Midbrain (tissue), 1 donor: ENCODE measurements at places on chromosomes 3 and 15.

- DNase-seq, result no peak
Observed at GRCh38 chr3:55164876-55165275, 237.0 kb upstream of the LRTM1 start.

DNA sequence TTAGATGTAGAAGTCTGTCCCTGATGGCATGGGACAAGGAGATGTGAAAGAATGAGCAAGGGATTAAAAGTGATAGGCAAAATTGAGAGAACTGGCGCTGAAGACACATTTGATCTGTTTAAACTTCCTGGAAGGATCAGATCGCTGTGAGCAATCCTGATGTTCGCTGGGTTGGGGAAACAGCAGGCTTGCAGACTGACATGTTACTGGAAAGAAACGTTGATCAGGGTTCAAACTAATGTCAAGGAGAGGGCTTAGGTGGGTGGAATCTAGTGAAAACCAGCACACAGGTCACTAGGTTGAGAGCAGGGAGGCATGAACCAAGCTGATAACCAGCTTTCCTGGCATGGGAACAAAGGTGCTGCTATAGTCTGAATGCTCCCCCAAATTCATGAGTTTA, 34.5 kb upstream of the SPTSSB start:
- DNase-seq, result no peak

GRCh38 chr3:173591401-173591800, 193.9 kb downstream of the NLGN1 start:
- DNase-seq, result no peak

DNA sequence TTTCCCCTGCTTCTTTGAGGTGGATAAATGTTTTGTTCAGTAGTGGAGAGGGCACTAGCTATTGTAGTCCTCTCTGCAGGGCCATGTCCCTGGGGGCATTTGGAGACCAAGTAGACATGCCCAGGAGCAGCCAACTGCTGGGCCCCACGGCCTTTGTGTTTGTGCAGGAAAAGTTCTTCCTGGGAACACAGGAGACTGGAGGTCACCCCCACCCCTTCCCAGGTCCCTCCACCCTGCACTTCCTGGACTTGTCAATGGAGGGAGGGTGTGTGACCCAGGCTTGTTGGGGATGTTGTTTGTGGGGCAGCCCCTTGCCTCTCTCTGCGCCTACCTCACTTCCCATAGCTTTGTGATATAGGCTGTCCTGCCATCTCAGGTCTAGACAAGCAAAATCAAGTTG, 317.0 kb upstream of the LRRFIP2 start:
- no peak for DNase-seq

- DNase-seq, result no peak
Observed at GRCh38 chr3:64878362-64878761, 190.6 kb upstream of the ADAMTS9 start.

DNA sequence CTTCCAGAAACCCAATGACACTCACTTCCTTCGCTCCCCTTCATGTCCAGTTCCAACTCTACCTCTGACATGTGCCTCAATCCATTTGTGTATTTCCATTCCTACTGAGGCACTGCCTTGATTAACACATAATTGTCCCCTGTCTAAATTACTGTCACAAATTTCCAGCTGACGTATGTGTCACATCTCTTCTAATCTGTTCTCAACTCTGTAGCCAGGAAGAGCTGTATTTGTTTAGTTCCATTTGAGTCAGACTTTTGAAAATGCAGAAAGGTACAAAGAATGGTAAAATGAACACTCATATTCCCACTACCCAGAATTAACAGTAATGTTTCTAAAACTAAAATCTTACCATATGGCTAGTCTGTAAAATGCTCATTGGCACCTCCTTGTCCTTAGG, 299.0 kb upstream of the GADL1 start:
- DNase-seq, result no peak

- DNase-seq, result no peak
Observed at GRCh38 chr3:114879059-114880031, 267.7 kb downstream of the ZBTB20 start.

DNA sequence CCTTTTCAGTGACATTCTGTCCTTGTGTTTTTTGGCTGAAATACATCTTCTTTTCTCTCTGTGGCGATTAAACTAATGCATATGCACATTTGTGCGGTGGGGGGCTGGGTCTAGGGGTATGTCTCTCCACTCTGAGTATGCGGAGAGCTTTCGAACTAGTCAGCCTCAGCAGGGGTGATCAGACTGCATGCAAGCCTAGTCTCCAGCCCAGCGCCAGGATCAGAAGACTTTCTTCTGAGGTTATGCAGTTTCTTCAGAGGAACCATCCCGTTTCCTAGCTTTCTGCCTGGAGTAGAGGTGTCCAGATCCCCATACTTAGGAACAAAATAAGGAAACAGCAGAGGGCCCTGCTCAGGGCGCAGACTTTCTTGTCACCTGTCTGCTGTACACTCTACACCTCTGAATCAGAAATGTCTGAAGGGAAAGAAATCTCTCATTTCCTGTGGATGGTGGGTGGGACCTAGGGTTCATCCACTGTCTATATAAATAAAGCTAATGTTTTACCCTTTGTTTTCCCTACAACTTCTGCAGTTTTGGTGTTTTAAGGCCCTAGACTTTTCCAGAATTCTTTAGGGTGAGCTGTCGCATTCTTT, 230.4 kb downstream of the ABHD5 start:
- DNase-seq, result no peak

DNA sequence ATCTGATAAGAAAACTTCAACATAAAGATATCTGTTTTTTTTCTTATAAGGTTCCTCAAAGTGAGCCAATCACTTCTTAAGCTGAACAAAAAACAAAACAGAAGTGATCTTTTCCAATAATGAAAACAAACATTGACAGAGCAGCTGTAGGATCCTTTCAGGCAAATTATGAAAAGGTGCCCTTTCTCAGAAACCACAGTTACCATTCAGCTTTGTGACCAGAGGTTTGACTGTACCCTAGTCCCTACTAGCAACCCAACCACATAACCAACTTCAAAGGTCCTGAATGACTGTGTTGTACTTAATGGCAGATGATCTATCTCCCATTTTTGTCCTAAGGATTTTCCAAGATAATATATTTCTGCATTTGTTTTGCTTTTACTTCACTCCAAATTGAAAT, 39.4 kb upstream of the CCR2 start:
- no peak for DNase-seq

DNA sequence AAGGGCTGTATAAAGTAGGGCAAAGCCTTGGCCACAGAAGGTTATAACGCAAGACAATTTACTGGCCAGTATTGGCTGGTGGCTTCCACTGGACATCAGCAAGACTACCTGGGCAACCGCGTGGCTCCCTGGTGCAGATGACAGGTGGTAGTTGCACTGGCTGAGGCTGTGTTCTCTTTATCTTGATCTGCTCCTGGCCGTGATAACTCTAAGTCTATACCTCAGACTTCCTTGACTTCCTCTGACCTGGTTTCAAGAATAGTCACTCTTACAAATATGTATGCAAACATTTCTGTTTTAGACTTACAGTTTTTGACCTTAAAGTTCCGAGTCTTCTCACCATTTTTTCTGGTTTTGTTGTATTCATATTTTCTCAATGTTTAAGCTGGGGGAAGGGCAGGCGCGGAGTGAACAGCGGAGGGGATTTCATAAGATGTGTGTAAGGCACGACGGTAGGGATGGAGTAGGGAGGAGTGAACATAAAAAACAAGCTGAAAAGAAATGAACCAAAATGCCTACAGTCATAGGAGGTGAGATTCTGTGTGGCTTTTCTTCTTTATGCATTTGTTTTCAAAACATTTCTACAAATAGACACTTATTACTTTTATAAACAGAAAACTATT, 15.2 kb upstream of the TMEM212 start:
- no peak for DNase-seq

DNA sequence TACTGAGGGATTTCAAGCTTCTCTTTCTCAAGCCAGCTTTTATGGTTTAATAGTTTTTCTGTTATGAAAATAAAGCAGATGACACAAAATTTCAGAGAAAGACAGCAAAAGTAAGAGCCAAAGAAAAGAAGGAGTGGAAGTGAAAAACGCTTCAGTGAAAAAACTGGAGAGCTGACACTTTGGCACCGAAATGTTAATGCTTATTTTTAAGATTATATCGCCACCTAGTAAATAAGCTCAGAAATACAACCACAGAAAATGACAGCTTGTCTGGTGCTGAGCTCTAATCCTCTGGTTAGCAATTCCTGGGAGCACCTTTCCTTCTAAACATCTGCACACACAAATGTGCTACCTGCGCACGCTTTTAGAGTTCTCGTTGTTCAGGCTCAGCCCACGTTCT, 101.6 kb downstream of the ZPLD1 start:
- peak; percentile 63 for DNase-seq

DNA sequence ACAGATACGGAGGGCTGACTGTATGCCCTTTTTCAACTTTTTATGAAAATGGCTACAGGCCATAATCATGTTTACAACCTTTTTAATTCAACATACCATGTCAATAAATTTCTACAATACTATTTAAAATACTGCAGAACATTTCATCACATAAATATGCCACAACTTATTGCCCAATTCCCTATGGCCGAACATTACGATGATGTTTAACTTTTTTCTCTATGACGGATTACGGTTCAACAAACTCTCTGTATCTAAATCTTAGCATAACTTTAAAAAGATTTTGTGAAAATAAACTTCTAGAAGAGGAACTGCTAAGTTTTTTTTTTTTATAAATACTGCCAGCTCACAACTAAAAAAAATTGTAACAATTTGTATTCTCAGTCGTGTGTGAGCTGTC, 220.4 kb downstream of the OSBPL10 start:
- DNase-seq, result no peak

- no peak for DNase-seq
Observed at GRCh38 chr15:22952796-22953579, 27.2 kb downstream of the CYFIP1 start.

- DNase-seq, result no peak
Observed at GRCh38 chr3:82262193-82262592, 500.7 kb upstream of the GBE1 start.

- no peak for DNase-seq
Observed at GRCh38 chr3:42468111-42468510, 34.3 kb upstream of the VIPR1 start.

- DNase-seq, result no peak
Observed at GRCh38 chr15:72421484-72421883, 23.4 kb downstream of the TMEM202 start.

DNA sequence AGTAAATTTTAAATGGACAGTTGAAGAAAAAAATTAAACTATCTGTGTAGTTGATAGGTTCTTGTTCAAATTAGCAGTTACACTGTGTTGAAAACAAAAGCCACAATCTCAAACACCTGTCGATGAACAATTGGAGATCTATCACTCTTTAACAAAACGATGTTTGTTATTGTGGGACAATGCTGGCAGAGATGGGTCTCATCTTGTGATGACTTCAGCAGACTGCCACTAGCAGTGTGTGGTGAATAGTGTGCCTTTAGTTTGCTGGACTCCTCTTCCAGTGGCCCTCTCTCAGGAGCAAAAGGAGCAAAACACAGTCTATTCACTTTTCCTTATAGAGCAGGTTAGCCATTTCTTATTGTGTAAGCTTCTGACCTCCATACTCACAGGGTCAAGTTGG, 14.7 kb upstream of the TRIM59 start:
- peak; percentile 86 for DNase-seq

- DNase-seq, result no peak
Observed at GRCh38 chr3:25505581-25505980, 77.5 kb downstream of the RARB start.

DNA sequence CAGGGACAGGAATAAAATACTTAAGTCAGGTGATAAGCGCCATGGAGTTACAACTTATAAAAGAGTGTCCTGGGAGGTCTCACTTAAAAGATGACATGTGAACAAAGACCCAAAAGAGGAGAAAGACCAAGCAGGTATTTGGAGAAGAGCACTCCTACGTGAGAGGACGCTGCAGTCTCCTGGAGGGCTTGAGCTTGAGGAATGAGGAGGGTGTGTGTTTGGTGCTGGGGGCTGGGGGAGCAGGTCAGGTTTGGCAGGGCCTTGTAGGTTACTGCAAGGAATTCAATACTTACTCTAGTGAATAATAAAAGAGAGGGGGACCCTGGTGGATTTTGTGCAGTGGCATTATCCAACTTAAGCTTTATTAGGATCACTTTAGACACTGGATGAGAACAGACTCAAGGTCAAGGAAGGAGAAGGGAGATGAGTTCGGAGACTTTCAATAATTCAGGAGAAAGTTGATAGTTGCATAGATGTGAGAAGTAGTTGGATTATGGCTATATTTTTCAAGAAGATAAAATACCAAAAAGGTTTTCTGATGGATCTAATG, 32.4 kb downstream of the TNIK start:
- DNase-seq, result no peak

DNA sequence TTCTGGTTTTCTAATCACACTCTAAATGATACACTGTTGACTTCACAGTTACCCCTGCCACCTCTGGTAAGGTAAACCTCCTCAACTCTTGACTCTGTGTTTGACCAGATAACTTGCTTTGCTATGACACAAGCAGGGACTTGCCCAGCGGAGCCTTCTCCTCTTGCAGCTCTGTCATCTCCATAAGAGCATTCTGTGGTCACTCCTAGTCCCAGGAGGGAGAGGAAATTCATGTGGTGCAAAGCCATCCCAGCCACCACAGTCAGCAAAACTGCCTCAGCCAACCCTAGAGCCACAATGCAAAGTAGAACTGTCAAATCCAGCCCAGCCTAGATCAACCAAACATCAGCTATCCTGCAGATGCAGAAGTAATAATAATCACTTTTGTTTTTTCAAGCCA, 144.7 kb upstream of the GADL1 start:
- DNase-seq, result no peak

GRCh38 chr15:40843885-40844695, at the start of gene SPINT1:
Gene SPINT1, plus strand, starts transcription at chr15:40844048. Its CDS starts 507 bp downstream, at chr15:40844555.
- no peak for DNase-seq

GRCh38 chr15:25731411-25731810, 131.7 kb downstream of the ATP10A start:
- DNase-seq, result no peak

DNA sequence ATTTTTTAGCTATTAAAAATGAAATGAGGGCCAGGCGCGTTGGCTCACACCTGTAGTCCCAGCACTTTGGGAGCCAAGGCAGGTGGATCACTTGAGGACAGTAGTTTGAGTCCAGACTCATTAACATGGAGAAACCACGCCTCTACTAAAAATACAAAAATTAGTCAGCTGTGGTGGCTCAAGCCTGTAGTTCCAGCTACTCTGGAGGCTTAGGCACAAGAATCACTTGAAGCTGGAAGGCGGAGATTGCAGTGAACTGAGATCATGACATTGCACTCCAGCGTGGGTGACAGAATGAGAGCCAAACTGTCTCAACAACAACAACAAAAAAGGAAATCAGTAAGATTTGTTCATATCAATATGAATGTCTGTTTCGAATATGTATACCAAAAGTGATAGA, 517.1 kb downstream of the ROBO1 start:
- DNase-seq, result no peak

GRCh38 chr3:184752361-184752760, 40.5 kb upstream of the MAGEF1 start:
- no peak for DNase-seq

- DNase-seq, result no peak
Observed at GRCh38 chr15:74961616-74962015, 5.0 kb upstream of the RPP25 start.

- no peak for DNase-seq
Observed at GRCh38 chr15:83107841-83108181, 366 bp downstream of the TM6SF1 start.

- no peak for DNase-seq
Observed at GRCh38 chr3:24355806-24356205, 138.8 kb downstream of the THRB start.
